ENCODE measurements at places on chromosomes 16 and 17. TPM values are rescaled to one million over a fixed set of nuclear protein-coding genes. Genes with fewer than 3 reads are reported as not detected.

Gene CD300E
- total RNA-seq = not detected

Gene SDR42E1
- total RNA-seq = 0.02 TPM

Gene DNAI2
- total RNA-seq = not detected

Gene GPR139
- not detected for total RNA-seq

Gene CKLF
- 35.6 TPM for total RNA-seq

Gene PDIA2
- 3.8 TPM for total RNA-seq

Gene FOXJ1
- 18.6 TPM for total RNA-seq

Gene SLC52A1
- not detected for total RNA-seq

Gene CCL18
- total RNA-seq = not detected

Gene NETO2
- total RNA-seq = 54.5 TPM

Gene KRTAP2-2
- total RNA-seq = not detected

Gene BLTP2
- total RNA-seq = 182 TPM

GRCh38 chr17:76630151-76630550, 13.4 kb downstream of the ST6GALNAC1 start:
- no peak for DNase-seq

- DNase-seq = no peak
Measured at GRCh38 chr16:8882041-8882617, at the start of gene LITAFD. Gene LITAFD (plus strand): TSS chr16:8882351. CDS start chr16:8884356, 2,005 bp downstream.

GRCh38 chr16:13471036-13471435, 448.9 kb upstream of the ERCC4 start:
- DNase-seq = peak; percentile 31

DNA sequence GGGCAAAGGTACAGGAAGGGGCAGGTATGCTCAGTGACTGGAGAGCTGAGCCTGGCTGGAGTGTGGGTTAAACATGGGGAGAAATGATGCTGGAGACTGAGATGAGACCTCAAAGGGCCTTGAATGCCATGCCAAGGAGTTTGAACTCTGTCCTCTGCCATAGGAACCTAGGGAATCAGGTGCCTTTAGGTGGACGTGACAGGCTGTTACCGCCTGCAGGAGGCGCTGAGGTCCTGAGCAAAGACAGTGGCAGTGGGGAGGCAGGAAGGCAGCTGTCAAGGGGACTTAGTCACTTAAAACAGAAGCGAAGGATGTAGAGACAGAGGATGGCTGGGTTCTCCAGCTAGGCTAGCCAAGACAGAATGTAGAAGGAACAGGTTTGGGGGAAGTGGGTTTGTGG, 9.1 kb downstream of the PSMB3 start:
- no peak for DNase-seq

GRCh38 chr17:4849011-4849536, 15.9 kb downstream of the MINK1 start:
- DNase-seq = no peak

DNA sequence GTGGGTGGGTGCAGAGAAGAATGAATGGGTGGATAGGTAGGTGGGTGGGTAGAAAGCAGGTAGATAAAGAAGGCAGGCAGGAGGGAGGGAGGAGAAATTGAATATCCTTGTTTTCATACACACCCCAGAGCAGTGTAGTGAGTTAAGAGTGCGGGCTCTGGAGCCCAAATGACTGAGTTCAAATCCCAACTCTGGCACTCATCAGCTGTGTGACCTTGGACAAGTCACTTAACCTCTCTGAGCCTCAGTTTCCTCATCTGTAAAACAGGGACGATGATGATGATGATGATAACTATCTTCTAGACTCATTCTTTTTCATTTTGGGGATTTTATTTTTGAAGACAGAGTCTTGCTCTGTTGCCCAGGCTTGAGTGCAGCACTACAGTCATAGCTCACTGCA, 2.0 kb upstream of the IL21R start:
- no peak for DNase-seq

- no peak for DNase-seq
Measured at GRCh38 chr17:45244725-45245656, 16.9 kb downstream of the SPATA32 start.

- no peak for DNase-seq
Measured at GRCh38 chr16:67924140-67924906, 7.3 kb downstream of the CTRL start.

DNA sequence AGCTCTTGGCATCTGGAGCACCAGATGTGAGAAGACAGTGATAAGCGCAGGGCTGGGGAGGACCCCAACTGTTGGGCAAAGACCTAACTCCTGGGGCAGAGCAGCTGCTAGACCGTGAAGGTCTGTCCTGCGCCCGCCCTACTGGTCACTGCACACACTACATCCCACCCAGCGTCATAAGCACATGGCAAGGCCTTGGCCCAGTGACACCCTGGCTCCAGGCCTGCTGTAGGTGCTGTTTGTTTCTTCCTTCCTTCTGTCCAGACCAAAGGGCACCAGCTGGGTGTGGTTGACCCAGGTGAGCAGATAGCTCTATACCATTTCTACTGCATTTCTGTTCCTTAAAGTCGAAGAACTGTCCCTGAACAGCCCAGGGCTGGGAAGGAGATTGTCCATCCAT, 6.4 kb downstream of the TRPV3 start:
- no peak for DNase-seq

- DNase-seq = no peak
Measured at GRCh38 chr16:71952825-71953224, 47.4 kb downstream of the PKD1L3 start.

DNA sequence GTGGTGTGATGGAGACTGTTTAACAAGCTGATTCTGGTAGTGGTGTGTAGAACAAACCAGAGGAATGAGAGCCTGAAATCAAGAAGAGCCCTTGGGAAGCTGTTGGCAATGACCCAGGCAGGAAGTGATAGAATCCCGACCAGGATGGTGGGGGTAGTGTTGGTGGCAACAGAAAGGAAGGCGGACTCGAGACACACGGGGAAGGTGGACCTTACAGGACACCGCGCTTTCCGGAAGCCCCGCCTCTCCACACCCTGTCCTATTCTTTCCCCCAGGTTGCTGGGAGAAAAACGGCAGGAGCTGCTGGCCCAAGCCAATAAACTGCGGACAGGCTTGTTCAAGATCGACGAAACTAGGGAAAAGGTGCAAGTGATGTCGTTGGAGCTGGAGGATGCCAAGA, 30.0 kb upstream of the KDM6B start:
- no peak for DNase-seq

- no peak for DNase-seq
Measured at GRCh38 chr17:11499881-11500280, 98.4 kb upstream of the DNAH9 start.

GRCh38 chr17:50199803-50200456, 1.5 kb downstream of the COL1A1 start:
- DNase-seq = peak; percentile 68

DNA sequence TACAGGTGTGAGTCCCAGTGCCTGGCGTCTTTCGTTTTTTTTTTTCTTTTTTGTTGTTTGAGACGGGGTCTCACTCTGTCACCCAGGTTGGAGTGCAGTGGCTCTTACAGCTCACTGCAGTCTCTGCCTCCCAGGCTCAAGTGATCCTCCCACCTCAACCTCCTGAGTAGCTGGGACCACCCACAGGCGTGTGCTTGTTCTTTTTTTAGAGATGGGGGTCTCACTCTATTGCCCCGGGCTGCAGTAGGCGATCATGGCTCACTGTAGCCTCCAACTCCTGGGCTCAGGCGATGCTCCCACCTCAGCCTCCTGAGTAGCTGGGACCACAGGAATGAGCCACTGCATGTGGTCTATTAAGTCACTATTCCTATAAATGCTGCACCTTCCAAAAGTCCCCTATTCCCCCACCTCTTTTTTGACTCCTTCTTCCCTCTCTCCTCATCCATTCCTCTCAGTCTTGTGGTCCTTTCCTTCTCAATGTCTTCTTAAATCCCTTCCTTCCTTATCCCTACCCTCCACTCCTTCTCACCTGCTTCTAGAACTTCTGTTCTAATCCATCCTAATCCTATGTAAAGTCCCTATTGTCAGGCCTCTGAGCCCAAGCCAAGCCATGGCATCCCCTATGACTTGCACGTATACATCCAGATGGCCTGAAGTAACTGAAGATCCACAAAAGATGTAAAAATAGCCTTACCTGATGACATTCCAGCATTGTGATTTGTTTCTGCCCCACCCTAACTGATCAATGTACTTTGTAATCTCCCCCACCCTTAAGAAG, 9.2 kb downstream of the GGA3 start:
- DNase-seq = no peak

DNA sequence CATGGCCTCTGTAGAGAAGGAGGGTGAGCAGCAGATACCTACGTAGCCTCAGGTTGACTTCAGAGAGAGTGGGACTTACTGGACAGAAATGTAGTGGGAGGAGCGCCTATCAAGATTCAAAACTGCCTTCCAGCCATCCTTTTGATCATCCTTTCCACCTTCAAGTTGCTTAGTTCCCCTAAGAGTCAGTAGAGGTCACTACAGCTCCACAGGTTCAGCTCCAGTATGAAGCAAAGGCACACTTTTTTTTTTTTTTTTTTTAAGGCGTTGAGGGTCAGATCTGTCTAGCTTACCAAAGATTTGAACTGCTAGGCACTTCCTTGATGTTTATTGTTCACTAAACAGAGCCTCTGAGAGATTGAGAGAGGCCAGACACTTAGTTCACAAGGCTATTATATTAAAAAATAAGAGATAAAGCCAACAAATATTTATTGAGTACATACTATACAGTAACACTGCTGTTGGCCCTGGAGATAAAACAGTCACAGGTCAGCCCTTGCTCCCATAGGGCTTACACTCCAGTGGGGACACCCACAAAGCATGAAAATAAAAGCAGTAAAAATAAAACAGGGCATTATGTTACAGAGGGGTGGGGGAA, 3.1 kb downstream of the RNF227 start:
- DNase-seq = no peak

GRCh38 chr16:82741073-82741615, 114.4 kb downstream of the CDH13 start:
- DNase-seq = no peak

DNA sequence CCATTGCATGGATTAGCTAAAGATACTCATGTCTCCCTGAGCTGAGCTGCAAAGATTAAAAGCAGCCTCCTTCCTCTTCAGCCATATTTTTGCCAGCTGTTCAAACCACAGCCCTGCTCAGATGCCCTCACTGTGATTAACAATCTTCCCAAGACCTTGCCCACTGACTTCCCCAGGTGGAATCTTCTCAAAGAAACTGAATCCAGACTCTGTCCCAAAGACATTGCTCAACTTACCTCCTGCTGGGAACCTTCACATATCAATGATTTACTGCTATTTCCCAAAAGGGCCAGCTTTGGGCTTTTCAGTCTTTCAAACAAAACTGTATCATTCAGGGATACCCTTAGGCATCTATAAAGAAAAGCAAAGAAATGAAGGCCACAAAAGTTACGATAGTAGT, 9.2 kb downstream of the C17orf67 start:
- no peak for DNase-seq

GRCh38 chr16:51062039-51062438, 89.0 kb downstream of the SALL1 start:
- DNase-seq = no peak
